ENCODE measurements at places on chromosomes 12 and 14. TPM values are rescaled to one million over a fixed set of nuclear protein-coding genes. Genes with fewer than 3 reads are reported as not detected.

The CLEC2D gene
- 3.5 TPM for total RNA-seq

The KLRD1 gene
- 0.22 TPM for total RNA-seq

The PRH2 gene
- total RNA-seq = not detected

The WNT5B gene
- 120 TPM for total RNA-seq

The LRRK2 gene
- total RNA-seq = 1.1 TPM

The GPR84 gene
- total RNA-seq = not detected

The TSPAN8 gene
- total RNA-seq = not detected

The IL22 gene
- total RNA-seq = not detected

The ITGA5 gene
- total RNA-seq = 790 TPM

The BTG1 gene
- total RNA-seq = 18.2 TPM

The TAMALIN gene
- total RNA-seq = 1.9 TPM

The PZP gene
- total RNA-seq = not detected

The TPH2 gene
- total RNA-seq = not detected

The GDF3 gene
- not detected for total RNA-seq

The FICD gene
- 18.2 TPM for total RNA-seq

The BDKRB2 gene
- total RNA-seq = 85.5 TPM

The MYH6 gene
- total RNA-seq = not detected

The P2RX2 gene
- total RNA-seq = not detected

The NGDN gene
- 56.2 TPM for total RNA-seq

The SLC25A47 gene
- total RNA-seq = not detected

The SYCP3 gene
- under 0.01 TPM for total RNA-seq

The VPS33A gene
- total RNA-seq = 28.6 TPM

The DENND5B gene
- 20.3 TPM for total RNA-seq
